Anterior cingulate cortex (tissue), 58 donors: ENCODE measurements at places on chromosomes 4 and X.
A peak's percentile ranks its signal among the peaks of the same experiment; 100 is the strongest.

DNA sequence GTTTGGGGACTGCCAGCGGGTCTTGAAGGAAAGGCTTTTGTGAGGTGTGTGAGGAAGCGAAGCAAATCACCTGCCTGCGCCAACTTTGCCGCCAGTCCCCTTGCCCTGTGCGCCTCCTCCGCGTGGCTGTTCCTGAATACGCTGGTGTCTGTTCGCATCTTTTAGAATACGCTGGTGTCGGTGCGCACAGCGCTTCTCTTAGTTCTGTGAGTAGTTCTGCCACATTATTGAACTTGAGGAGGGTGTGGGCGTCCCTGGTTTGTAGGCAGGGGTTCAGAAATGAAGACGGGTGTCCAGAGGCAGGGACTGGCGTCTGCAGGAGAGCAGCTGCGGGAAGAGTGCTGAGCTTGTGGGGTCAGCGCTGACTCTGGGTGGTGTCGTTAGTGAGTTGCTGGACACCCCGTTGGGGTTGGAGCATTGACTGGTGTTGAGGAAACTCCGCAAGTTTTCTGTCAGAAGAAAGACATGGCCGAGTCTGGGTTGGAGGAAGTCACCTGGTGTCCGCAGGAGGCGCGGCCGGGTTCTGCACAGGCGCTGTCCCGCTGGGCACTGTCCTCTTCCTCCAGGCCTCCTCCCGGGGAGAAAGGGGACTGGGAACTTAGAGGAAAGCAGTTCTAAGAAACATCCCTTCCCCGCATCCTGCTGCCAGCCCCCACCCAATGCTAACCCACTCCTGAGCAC is 930 bp downstream of the ZNF718 start:
- DNase-seq = no peak

GRCh38 chrX:107659768-107660167 is 31.5 kb downstream of the PRPS1 start:
- peak; percentile 1 for DNase-seq

GRCh38 chrX:9562851-9563250 is 98.0 kb downstream of the TBL1X start:
- no peak for DNase-seq

DNA sequence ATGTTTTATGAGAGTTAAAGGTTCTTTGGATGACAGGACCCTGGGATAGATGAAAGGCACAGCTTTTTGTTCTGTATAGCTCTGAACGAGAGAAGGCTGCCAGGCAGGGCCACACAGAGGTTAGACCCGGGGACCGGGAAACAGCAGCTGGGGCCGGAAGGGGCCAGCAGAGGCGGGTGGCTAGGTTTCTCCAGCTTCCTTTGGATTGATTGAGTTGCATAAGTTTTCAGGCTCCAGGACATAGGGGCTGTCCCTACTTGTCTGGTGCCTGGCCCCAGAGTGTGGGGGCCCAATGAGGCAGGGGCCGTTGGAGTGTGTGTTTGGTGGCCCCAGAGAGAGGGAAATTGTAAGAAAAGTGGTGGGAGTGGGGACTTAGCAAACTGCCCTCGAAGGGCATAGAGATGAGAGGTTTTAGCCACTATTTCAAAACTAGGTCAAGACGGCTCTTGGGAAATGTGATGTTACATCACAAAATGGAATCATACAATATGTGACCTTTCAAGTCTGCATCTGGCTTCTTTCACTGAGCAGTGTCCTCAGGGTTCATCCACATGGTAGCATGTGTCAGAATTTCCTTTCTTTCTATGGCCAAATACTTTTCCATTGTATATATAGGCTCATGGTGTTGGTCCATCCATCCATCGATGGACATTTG is 3.7 kb downstream of the ZFP92 start:
- no peak for DNase-seq

GRCh38 chrX:47697181-47697580 is 38.2 kb upstream of the UXT start:
- DNase-seq = no peak

DNA sequence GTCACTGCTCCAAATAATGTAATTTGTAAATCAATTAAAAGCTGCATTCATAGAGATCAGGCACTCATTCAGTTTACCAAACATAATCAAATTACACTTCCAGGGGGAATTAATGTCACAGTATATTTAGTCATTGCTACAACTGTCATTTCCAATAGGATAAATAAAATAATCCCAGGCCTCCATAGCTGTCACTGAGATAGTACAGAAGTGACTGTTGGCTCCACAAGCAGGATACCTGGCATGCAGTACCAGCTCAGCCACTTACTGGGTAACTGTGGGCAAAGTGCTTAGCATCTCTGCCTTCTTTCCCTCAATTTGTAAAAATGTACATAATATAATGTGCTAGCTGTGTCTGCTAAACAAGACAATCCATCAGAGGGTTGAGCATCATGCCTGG is 128.1 kb downstream of the CAMK2D start:
- no peak for DNase-seq

- no peak for DNase-seq
Measured at GRCh38 chr4:163693776-163694175, 199.3 kb downstream of the TMA16 start.

GRCh38 chrX:130145123-130145522 is 20.5 kb downstream of the AIFM1 start:
- DNase-seq = no peak

- DNase-seq = no peak
Measured at GRCh38 chr4:3729188-3729881, 36.9 kb upstream of the ADRA2C start.

DNA sequence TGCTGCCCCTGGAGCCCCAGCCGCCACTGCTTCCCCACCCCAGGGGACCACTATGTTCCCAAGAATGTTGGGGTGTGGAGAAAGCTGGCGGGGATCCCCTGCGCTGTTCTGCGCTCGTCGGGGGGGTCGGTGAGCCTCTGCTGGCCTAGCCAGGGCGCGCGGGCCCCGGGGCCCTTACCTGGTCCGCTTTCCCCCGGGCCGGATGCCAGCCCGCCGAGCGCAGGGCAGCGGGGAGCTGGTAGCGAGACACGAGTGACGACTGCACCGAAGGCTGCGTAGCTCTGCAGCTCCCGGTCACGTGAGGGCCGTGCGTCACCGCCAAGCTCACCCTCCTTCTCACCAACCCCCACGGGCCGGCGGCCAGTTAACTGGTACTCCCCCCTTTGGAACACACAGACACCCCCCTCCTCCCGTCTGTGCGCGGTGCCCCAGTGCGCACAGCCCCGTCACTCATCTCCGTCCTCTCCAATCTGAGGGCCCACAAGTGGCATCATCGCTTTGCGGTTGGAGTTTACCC is at the start of gene BEX1:
BEX1 (minus strand) TSS at position 254 of the 517 bp plus-strand sequence. CDS start 897 bp downstream, outside the sequence.
- DNase-seq = peak; percentile 83

DNA sequence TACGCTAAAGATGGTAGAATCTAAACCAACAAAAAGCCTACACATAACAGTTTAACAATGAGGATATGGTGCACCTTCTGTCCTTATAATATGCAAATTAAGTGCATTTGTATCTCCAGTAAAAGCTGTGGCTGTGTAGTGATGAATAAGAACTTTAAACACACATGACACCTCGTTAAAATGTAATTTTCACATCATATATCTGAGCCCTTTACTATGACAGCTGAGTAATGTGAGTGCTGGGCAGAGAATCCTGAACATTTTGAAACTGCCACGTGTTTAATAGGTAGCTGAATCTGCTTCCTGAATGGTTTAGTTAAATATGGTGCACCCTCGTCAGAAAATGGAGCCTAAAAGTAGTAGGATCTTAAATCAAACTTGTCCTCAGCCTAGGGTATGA is 540.8 kb downstream of the ADGRL3 start:
- DNase-seq = no peak

DNA sequence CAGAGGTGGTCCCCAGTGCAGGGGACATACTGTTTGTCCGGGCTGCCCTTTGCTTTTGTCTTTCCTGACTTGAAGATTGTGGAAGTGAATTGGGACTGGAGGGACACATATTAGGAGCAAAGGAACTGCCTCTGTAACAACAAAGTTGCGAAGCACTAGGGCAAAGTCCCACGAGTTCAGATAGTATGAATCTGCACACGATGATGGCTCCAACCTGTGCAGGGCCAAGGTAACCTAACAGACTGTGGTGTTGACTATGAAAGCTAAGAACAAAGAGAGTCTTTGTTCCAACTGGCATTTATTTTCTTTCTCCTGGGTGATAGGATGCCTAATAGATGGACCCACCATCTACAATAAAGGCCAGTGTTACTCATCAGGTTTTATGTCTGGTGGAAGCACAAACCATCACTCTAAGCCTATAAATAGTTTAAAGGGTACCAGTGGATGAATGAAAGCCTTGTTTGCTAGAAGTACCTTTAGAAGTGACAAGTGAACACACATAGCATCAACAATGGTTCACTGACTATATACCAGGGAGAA is 71.8 kb downstream of the TMA16 start:
- no peak for DNase-seq

GRCh38 chr4:47942081-47942819 is 27.9 kb upstream of the NFXL1 start:
- DNase-seq = no peak

- no peak for DNase-seq
Measured at GRCh38 chr4:53050361-53050774, 188.3 kb downstream of the RASL11B start.

GRCh38 chr4:991451-992296 is 1.5 kb downstream of the SLC26A1 start:
- no peak for DNase-seq

- no peak for DNase-seq
Measured at GRCh38 chrX:5155301-5155700, 1073.4 kb downstream of the NLGN4X start.

DNA sequence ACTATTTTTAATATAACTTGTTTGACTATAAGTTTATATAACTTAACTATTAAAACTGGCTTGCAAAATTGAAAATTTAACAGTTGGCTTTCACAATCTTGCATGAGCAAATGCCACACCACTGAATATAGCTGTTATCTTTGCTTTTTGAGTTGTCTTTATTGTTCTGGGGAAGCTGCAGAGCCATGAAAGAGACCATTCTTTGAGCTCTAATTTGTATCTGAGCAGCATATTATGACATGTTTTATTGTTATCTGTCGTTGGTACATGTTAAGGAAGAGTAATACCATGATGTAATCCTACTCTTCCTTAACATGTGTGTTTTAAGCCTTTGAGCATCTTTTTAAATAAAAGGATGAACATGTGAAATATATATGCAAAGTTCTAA is 97.1 kb upstream of the ANK2 start:
- DNase-seq = no peak

- DNase-seq = no peak
Measured at GRCh38 chr4:53914313-53915016, 149.9 kb downstream of the CHIC2 start.

GRCh38 chr4:55218041-55218440 is 92.6 kb upstream of the KDR start:
- DNase-seq = no peak

GRCh38 chrX:124910611-124911010 is 409.1 kb upstream of the TEX13C start:
- no peak for DNase-seq

GRCh38 chrX:100395781-100396180 is 14.3 kb downstream of the PCDH19 start:
- no peak for DNase-seq

- DNase-seq = no peak
Measured at GRCh38 chrX:129600981-129601424, 53.8 kb downstream of the APLN start.

GRCh38 chr4:4539481-4539880 is 2.4 kb downstream of the STX18 start:
- DNase-seq = no peak
